ENCODE measurements at places on chromosomes 16 and 17.

- peak; percentile 28 for DNase-seq
Measured at GRCh38 chr17:34582185-34582900, 3.0 kb downstream of the TMEM132E start.

GRCh38 chr16:6362321-6362720 lies 970.3 kb upstream of the RBFOX1 start:
- peak; percentile 14 for DNase-seq

GRCh38 chr17:8946476-8946875 lies 19.0 kb downstream of the PIK3R5 start:
- DNase-seq, result no peak

- no peak for DNase-seq
Measured at GRCh38 chr17:40333781-40334448, 24.9 kb downstream of the RARA start.

GRCh38 chr16:64983963-64984362 lies 137.9 kb downstream of the CDH11 start:
- no peak for DNase-seq
